ENCODE measurements at places on chromosomes 6 and 20. TPM values are rescaled to one million over a fixed set of nuclear protein-coding genes. Genes with fewer than 3 reads are reported as not detected.

The HFE gene
- 19.1 TPM for total RNA-seq

The OPRL1 gene
- 1.7 TPM for total RNA-seq

The MUC21 gene
- 7.1 TPM for total RNA-seq

The GLP1R gene
- 0.06 TPM for total RNA-seq

The ZNF334 gene
- 7.7 TPM for total RNA-seq

DNA sequence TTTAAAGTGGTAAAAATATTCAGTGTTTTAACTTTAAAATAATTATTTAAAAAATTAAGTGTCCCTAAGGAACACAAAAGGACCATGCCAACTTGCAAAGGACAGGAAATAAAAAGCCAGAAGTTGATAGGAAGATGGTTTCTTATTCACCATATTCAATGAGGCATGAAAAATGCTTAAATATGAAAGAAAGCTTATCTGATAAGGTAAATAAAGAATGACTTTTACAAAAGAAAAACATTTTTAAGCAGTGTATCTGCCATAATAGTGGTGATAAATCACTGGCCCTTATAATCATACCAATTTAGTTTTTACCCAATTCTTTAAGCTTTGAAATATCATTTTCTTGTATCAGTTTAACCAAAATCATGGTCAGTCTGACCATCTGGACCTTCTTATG, 33.5 kb upstream of the POPDC3 start:
- DNase-seq, result no peak

GRCh38 chr20:4026093-4026601, 10.8 kb upstream of the RNF24 start:
- no peak for DNase-seq

- peak; percentile 79 for DNase-seq
Observed at GRCh38 chr6:13511913-13512717, 24.7 kb upstream of the GFOD1 start.

GRCh38 chr6:20669571-20670314, 135.5 kb downstream of the CDKAL1 start:
- DNase-seq, result no peak

- DNase-seq, result no peak
Observed at GRCh38 chr6:117951783-117952182, 44.7 kb downstream of the SLC35F1 start.

DNA sequence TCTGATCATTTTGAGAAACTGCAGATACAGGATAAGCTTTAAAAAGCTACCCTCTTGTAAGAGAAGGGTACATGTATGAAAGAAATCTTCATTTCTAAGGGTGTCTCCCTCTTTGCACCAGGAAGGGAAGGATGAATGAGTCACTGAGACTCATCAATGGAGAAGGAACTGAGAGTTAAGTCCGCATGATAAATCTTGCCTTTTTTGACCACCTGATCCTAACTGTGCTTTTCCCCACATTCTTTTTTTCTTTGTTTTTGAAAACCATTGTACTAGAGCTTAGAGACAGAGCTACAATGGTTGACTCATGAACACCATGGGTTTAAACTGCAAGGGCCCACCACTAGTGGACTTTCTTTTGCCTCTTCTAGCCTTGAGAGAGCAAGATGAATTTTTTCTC, 353.0 kb upstream of the RGS17 start:
- DNase-seq, result no peak

DNA sequence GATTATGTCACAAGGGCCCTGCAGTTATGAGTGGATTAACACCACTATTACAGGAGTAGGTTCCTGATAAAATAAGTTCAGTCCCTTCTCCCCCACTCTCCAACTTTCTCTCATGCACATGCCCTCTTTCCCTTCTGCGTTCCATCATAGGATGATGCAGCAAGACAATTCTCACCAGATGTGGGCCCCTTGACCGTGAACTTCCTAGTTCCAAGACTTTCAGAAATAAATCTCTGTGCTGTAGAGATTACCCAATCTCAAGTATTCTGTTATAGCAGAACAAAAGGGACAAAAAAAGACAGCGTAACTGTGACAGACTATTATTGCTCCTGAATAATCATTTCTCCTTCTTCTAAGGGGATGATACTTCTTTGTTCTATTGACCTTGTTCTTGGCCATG, 33.8 kb upstream of the TMEM244 start:
- no peak for DNase-seq

DNA sequence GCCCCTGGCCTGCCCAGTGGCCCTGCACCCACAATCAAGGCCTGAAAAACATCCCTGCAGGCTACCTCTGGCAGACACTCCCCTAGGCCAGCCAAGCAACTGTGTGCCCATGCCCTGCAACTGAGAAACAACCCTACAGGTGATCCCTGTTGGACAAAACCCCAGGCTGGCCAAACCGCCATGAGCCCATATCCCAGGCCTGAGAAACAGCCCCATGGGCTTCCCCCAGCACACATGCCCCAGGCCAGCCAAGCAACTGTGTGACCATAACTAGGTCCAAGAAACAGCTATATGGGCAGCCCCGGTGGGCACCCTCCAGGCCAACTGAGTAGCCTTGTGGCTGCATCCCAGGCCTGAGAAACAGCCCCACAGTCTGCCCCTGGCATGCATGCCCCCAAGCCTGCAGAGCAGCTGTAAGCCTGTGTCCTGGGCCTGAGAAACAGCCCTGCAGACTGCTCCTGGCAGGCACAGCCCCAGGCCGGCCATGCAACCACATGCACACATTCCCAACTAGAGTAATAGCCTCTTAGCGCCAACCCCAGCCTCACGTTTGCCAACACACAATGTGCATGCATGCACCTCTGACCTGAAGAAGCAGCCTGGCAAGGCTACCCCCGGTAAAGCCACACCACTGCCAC, 41.0 kb upstream of the SRSF6 start:
- no peak for DNase-seq

- DNase-seq, result no peak
Observed at GRCh38 chr6:20911712-20912111, 377.5 kb downstream of the CDKAL1 start.

DNA sequence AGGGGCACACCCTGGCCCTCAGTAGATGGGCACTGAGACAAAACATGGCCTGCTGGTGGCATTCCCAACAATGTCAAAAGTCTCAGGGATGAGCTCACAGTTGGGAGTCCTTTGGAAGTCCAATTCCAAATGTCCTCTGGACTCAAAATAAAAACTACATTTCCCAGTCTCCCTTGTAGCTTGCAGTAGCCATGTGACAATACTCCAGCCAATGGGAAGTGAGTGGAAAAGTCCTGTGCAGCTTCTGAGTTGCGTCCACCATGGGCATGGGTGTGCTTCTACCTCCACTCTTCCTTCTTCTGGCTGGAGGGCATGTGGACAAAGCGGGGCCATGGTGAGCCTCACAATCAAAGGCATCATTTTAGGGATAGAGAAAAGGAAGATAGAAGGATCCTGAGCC, 5.8 kb upstream of the ADAM33 start:
- no peak for DNase-seq

- no peak for DNase-seq
Observed at GRCh38 chr6:68728159-68728979, 93.3 kb downstream of the ADGRB3 start.

- no peak for DNase-seq
Observed at GRCh38 chr20:31967830-31968249, at the start of gene XKR7. Gene XKR7 (plus strand): TSS chr20:31968151. CDS start chr20:31968176, 25 bp downstream.

Measured in mucosa of gallbladder (tissue), 1 donor.